Activated naive CD4-positive, alpha-beta T cell treated with anti-CD3 and anti-CD28 coated beads, Interleukin-2, amount 50 U/mL, for 16 hours (primary cell): ENCODE measurements at places on chromosomes 2 and 18.

DNA sequence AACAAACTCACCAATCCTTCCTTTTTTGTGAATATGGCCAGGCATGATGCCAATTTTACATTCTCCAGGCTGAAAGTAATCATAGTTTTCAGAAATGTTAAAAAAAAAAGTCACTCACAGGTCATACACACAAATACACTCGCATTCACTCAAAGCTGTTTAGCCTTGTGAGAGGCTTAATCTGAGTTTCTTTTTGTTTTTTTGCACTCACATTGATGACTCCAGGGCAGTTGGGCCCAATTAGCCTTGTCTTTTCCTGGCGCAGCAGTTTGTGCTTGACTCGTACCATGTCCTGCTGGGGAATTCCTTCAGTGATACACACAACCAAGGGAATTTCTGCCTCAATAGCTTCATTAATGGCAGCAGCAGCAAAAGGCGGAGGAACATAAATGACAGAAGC lies 18.0 kb downstream of the SUCLG1 start:
- no peak for DNase-seq

- DNase-seq: no peak
Observed at GRCh38 chr2:221999717-222000116, 299.1 kb downstream of the PAX3 start.

DNA sequence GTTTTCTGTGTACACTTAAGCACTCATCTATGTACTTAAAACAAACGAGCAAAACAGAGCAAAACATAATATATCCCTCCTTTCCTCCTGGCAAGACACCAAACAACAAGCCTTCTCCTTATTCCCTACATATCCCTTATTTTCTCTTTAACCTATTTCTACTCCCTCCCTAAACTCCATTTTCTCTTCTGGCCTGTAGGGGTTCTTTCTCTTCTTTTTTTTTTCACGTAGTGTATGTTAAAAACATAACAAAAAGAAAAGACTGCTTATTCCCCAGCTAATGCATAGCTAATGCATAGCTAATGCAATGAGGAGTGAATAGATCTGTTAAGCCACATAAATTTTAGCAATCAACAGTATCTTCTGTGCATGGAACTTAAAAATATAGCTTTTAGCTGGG lies 193.4 kb downstream of the TMEM247 start:
- DNase-seq: no peak

DNA sequence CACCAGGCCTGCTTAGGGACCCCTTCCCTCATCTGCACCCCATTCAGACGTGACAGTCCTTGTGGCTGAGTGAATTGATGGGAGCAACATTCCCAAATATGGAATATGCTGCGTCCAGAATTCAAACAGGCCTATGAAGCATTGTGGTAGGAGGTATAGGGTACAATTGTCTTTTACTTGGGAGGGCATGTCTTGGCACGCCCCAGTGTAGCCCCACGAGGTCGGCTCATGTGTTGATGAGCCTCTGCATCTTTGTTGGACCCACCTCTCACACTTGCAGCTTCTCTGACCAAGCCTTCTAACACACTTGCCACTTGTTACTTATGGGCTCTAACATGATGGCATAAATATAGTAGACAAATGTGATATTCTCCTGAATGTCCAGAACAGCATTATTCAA lies 1.6 kb downstream of the TIMM21 start:
- DNase-seq: no peak

DNA sequence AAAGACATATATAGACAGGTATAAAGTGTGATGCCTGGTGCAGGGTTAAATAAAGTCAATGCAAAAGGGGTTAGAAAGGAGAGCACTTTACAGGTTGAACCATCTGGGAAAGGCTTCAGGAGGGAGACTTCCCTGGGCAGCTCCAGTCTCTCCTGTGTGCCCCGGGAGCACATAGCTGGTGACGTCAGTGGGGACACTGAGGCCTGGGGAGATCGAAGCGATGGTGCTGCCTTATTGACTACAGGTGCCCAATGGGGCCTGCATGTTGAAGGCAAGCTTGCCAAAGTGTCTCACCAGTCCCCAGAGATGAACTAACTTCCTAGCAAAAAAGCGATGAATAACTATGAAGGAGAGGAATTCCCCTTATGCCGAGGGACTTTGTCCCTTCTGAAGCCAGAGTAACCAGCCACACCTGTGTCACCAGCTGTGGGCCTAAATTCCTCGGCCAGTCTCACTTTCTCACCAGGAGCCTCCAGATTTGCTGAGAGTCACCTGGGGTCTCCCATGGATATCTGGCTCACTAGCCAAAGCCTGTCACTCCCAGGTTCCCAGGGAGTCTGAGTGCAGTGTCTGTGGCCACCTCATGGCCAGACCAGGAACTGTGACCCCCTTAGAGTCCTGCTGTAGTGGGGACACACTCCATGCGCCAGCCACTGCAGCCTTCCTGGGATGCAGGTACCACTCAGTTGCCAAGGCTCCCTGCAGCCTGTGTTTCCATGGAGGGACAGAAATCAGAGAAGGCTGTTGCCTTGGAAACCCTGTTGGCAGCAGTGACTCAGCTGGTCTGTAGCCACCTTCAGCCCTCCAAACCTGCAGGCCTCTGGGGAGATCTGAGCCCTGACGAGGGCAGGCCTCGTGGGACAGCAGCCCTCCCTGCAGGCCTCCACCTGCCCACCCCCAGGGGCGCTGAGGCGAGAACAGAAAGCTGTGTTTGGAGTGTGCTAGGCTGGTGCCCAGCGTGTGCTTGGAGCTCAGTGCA lies 128.7 kb downstream of the CTIF start:
- no peak for DNase-seq

DNA sequence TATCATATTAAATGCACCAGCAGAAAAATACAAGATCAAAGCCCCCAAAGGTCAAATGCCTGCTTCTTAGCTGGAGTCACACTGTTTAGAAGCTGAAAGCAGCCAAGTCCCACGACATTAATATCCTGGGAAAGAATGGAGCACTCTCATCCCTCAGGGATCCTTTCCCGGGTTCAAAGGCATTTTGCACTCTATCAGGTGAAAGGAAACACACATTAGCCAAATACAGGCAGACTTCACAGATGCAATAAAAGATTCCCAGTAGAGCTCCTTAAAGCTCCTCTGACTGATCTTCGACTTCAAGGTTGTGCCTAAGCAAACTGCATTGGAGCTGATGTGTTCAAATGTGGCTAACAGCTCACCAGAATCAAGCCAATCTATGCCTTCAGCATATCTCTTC lies 158.4 kb downstream of the RNF152 start:
- DNase-seq: no peak

DNA sequence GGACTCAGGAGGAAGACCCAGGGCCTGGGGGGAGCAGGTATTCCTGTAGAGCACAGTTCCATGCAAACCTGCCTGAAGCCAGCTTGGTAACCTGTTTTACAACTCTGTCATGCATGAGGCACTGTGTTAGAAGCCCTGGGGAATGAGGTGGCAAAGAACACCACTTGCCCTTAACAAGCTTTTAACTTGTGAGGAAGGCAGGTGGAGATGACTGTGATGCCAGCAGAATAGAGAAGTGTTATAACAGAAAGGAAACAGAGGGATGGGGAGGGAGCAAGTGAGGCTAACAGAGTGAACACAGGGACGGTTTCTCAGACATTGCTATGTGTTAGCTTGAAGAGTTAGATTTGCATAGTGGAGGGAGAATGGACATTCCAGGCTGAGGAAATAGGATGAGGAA lies 11.5 kb upstream of the IL1A start:
- no peak for DNase-seq

- DNase-seq: no peak
Observed at GRCh38 chr2:145412155-145412554, 892.2 kb upstream of the ZEB2 start.
